ENCODE measurements at places on chromosomes 7 and 10.

- no peak for DNase-seq
These were observed 39.3 kb downstream of the HBP1 start for GRCh38 chr7:107208024-107208521.

- DNase-seq = no peak
These were observed 57.1 kb downstream of the STK17A start for GRCh38 chr7:43639858-43640491.

GRCh38 chr7:23970193-23970592, 260.2 kb downstream of the STK31 start:
- no peak for DNase-seq

DNA sequence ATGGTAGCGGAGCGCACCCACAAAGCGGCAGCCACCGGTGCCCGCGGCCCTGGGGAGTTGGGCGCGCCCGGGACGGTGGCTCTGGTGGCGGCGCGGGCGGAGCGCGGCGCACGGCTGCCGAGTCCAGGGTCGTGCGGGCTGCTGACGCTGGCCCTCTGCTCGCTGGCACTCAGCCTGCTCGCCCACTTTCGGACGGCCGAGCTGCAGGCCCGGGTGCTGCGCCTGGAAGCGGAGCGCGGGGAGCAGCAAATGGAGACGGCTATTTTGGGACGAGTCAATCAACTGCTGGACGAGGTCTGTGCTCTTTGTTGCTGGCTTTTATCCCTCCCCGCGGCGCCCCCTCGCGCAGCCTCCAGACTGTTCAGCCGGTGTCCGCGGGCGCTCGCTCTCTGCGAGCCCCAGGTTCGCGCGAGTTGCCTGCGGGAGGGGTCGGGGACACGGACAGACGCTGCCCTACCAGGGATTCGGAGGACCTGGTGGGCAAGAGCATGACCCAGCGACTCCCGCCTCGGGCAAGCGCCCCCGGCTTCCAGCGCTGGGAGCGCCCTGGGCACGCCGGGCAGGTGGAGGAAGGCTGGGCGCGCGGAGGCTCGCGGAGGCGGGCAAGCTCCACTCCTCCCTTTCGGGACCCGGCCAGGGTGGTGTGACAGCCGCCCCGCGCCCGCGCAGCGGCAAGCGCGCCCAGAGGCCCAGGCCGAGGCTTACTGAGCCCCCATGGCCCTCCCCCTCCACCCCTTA, 887 bp downstream of the COL13A1 start:
- DNase-seq = peak; percentile 75

GRCh38 chr10:130921911-130922440, 389.5 kb downstream of the TCERG1L start:
- DNase-seq = no peak

DNA sequence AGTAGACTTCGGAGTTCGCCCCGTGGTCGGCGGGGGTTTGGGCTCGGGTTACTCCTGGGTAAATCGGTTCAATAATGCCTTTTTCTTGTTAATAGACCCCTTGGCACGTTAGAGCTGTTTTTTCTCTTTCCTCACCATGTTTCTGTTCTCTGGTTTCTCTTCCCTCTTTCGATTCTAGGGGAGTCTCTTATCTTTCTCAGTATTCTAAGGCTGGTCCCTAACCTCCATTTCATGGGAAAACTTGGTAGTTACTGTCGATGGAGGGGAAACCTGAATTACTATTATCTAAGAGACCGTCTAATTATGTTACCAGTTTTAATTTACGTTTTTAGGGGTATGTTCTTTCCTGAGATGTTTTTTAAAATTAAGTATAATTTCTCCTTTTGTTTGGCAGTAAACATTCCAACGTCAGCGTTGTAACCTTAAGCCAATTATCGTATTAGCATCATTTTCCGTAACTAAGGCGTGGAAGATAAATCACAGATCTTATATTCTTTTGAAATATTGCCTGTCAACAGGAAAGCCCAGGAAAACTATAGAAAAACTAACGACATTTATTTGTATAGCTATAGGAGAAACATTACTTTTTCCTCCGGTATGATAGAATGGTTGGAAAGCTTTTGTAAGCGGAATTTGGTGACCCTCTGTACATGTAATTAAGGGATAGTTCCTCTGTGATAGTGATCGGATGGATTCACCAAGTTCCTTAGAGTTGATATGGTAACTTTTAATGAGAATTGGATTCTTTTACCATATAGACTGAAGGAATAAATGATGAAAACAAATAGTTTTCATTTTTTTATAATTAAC, 847 bp downstream of the BTAF1 start:
- DNase-seq = peak; percentile 20

DNA sequence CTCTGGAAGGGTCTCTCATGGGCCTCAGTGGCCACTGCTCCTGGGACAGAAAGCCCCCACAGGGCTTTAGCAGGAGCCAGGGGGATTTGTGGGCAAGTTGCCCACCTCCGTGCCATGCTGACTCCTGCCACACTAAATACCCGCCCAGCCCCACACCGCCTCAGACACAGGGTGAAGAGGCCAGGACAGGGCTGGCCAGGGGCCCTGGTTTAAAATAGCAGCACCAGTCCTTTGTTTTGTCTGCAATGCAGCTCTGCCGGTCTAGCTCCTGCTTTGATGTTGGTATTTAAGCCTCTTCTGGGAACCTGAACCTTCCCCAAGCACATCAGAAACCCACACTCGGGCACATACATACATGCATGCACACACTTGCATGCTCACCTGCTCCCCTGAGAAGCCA, 14.4 kb upstream of the TNRC18 start:
- peak; percentile 11 for DNase-seq

DNA sequence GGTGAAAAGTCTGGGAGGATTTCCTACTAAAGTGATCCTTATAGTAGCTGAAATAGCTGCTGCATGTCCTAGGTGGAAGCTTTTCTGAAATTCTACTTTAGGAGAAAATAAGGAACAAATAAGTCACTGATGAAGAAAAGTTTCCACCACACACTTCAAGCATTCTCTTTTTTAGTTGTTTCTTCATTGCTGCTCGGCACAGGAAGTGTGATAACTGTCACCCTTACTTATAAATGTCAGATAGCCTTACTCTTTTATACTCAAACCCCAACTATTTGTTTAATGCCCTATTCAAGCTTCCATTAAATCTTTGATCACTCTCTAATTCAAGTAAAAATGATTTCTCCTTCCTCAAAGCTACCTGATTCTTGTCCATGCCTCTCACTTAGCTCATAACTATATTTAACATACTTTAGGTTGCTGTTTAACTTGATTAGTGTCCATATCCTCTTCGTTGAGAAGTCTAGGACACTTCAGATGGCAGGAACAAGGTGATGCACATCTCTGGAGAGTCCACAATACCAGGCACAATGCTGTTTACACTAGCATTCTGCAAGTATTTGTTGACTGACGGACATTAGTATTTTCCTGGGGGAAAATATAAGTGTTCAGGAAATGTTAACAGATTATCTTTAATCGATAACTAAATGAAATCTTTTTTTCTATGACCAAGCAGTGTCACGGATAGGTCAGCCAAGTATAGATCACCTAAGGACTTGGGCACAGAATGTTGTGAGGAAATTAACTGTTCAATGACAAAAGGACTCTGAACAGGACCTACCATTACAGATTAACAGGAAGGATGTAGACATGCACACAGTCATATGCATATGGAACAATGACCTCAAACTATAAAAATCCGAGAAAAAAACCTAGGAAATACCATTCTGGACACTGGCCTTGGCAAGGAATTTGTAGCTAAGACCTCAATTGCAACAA, 67.4 kb downstream of the ZNF438 start:
- no peak for DNase-seq

DNA sequence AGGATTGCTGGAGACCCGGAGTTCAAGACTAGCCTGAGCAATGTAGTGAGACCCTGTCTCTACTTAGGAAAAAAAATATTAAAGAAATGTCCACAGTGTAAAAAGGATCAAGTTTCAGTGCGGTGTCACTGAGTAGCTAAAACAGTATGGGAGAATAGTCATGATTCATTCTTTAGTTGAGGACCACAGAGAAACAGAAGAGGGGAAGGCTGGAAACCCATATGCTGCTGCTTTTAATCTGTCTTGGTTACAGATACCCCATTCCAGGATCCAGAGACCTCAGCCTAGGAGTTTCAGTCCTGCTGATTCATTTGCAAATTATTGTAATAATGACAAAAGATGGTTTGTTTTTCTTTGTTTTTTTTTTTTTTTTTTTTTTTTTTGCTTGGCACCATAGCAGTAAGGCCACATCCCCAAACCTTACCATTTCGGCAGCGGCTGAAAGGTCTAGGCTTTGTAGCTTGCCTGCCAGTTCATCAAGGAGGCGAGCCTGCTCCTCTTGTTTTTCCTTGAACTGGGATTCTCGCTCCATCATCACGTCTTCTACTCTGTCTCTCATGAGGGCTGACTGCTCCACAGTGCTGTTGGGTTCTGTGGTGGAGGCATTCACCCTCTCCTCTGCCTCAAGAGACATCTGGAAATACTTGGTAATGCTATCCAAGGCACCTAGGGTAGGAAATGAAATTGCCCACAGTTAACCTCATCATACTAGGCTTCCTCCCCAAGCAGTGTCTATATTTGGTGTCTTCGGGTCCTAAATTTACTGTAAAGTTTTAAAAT, 44.2 kb downstream of the DLD start:
- DNase-seq = no peak

GRCh38 chr7:39656415-39656814, 33.0 kb downstream of the RALA start:
- no peak for DNase-seq

DNA sequence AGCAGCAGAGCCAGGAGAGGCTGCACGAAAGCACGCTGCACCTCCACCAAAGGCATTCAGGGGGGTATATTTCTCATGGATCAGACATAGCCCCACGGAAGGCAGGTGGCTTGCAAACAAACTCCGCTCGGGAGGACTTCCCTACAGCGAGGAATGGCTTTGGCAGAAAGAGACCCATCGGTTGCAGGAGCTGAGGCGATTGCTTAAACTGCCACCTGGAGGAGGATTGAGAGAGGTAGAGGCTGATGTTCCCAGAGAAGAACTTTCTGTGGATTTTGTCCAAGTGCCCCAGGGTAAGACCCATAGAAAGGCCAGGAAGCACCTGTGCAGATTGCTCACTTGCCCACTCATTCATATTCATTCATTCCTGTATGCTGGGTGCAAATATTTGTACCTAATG, 89.1 kb downstream of the NEUROD6 start:
- no peak for DNase-seq

DNA sequence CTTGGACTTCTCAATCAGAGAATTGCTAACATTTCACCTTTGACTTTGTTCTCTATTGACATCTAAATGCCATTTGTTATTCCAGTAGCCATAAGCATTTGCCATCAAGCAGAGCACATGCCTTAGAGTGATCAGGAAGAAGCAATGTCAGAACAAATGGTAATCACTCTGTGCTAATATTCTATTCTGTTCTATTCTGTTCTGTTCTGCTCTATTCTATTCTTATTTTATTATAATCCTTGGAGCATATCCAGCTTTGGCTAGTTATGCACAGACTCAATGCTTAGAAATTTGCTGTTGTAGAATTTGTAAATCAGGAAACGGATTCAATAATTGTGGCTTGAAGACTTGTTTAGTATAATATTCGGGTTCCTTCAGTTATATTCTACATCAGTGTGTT, 175.4 kb downstream of the EXOC4 start:
- DNase-seq = no peak

GRCh38 chr10:26792758-26793495, 67.8 kb downstream of the ABI1 start:
- no peak for DNase-seq

- no peak for DNase-seq
These were observed 32.1 kb upstream of the CNNM1 start for GRCh38 chr10:99297033-99297432.

- DNase-seq = no peak
These were observed 29.1 kb downstream of the TES start for GRCh38 chr7:116239434-116239833.

- no peak for DNase-seq
These were observed 300.6 kb downstream of the GFRA1 start for GRCh38 chr10:115972426-115972825.

- no peak for DNase-seq
These were observed 62.9 kb downstream of the GRM8 start for GRCh38 chr7:127189886-127190285.

- no peak for DNase-seq
These were observed 662.9 kb downstream of the CCSER2 start for GRCh38 chr10:84991301-84991700.

DNA sequence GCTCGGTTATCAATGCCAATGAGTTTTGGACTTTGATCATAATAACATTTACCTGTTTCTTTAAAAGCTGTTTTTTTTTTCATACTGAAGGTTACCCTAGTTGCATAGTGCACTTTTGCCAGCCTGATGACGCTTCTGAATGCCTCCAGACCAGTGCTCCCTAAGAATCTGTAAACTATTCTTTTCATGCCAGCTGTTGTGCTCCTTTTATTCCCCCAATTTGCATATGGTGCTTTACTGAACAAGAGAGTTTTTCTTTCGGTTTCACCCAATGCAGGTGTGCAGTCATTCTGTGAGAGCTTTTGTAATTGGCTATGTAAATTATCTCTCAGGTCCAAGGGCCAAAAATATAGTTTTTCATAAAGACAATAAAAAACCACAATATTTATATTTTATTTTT, 48.1 kb upstream of the GLCCI1 start:
- DNase-seq = no peak

- DNase-seq = no peak
These were observed 182.0 kb upstream of the PHYHIPL start for GRCh38 chr10:58994226-58995057.

GRCh38 chr7:151393031-151393977, 16.5 kb downstream of the WDR86 start:
- no peak for DNase-seq

DNA sequence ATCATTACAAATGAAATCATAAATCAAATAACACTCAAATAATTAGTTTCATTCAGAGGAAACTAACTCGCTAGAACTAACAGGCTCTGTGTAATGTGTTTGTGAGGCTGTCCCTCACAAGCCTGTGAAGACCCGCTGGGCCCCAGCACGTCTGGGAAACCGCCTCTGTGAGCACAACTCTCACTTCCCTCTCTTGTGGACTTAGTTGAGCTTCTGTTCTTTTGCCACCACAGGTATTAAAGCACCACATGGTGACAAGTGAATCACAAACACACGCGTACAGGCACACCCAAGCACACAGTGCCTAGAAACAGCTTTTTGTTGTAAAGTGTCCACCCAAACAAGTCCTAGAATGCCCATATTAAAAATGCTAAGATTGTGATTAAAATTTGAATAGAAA, 51.0 kb downstream of the ZNF777 start:
- DNase-seq = no peak

GRCh38 chr7:81492240-81492639, 277.6 kb downstream of the HGF start:
- DNase-seq = no peak

DNA sequence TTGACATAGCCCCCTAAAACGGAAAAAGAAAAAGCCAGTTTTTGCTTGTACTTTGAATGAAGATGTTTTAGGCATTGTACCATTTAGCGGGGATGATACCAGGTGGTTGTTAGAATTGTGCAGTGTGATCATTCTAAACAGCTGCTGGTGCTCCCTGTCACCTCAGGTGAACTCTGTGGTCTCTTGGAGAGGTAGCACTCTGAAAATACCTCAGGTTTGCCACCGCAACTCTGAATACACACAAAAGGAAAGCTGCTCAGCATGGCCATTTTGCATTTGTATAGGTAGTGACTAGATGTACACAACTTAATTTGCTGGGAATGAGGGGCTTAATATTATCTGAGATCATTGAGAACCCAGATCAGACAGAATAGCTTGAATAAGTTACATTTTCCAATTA, 52.6 kb downstream of the PLEKHA8 start:
- DNase-seq = no peak

GRCh38 chr7:138992052-138992531, 10.9 kb upstream of the KIAA1549 start:
- DNase-seq = no peak

GRCh38 chr10:110076559-110077318, 69.0 kb downstream of the ADD3 start:
- peak; percentile 49 for DNase-seq
